ENCODE measurements at places on chromosomes 2 and 18.

- no peaks in the 10 kb centered on the region for H3K27me3 ChIP-seq
- no peaks in the 10 kb centered on the region for H3K4me1 ChIP-seq
- no peak for DNase-seq
- H3K4me3 ChIP-seq = no peak overlapping the region
- no peaks in the 10 kb centered on the region for H3K36me3 ChIP-seq
Observed at GRCh38 chr2:15772086-15772595, 168.2 kb upstream of the MYCN start.

GRCh38 chr2:98928242-98928641 lies 7.8 kb downstream of the CRACDL start:
- no peak overlapping the region for H3K4me3 ChIP-seq
- DNase-seq = no peak
- H3K27me3 ChIP-seq = no peaks in the 10 kb centered on the region

GRCh38 chr2:60439219-60439974 lies 114.1 kb downstream of the BCL11A start:
- H3K36me3 ChIP-seq = no peaks in the 10 kb centered on the region
- H3K27me3 ChIP-seq = no peaks in the 10 kb centered on the region
- H3K27ac ChIP-seq = no peak overlapping the region
- peak; percentile 45 for DNase-seq
- no peak overlapping the region for H3K4me3 ChIP-seq

DNA sequence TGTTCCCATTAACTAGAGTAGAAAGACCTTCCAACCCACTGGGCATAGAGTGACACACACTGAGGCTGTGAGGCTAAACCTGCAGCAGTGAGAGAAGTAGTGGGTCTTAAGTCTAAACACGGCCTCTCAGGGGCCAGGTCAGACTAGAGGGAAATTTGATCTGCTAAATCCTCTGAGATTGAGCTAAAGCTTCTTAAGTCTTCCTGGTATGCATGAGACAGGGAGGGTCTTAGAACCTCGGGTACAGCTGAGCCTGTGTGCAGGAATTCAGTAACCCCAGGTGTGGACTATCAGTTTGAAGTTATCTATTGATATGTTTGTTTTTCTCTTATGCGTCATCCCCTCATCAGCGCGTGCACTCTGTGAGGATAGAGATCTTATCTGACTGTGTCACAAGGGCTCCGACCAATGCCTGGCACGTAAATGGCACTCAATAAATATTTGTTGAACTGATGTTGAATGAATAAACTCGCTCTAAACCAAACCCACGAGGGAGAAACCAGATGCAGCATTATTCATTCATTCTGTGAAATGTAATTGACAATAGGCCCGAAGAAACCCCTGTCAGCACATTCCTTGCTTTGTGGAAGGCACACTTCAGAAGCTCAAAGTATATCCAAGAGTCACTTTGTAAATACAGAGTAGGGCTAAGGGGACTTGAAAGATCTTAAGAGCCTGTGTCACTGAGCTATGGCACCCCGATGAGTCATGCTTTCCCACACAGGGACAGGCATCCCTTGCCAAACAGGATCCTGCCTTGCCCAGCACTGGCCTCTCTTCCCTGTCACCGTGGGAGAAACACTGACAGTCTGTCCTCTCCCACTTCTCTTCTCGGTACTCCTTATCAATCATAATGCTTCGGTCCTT lies 21.7 kb upstream of the RAB10 start:
- no peaks in the 10 kb centered on the region for H3K27me3 ChIP-seq
- H3K4me3 ChIP-seq = no peak overlapping the region
- no peak for DNase-seq
- H3K36me3 ChIP-seq = no peaks in the 10 kb centered on the region
- H3K27ac ChIP-seq = peak overlapping the region; percentile 93
- H3K4me1 ChIP-seq = peaks cover 40% of the 10 kb centered on the region

Data from esophagus squamous epithelium (tissue), 5 donors.